Osteocyte (in vitro differentiated cells): ENCODE measurements at places on chromosomes 7 and 10. TPM values are rescaled to one million over a fixed set of nuclear protein-coding genes. Genes with fewer than 3 reads are reported as not detected.

PPP1R17 gene
- not detected in 2 replicates for total RNA-seq

GIMAP2 gene
- total RNA-seq, result not detected in 2 replicates

UTF1 gene
- not detected in 2 replicates for total RNA-seq

CYP3A4 gene
- not detected in 2 replicates for total RNA-seq

GRCh38 chr10:133267829-133268228, 8.8 kb downstream of the ADAM8 start:
- no peaks in the 10 kb centered on the region for H3K36me3 ChIP-seq
- no peak overlapping the region for H3K27ac ChIP-seq
- peaks cover 2% of the 10 kb centered on the region for H3K4me1 ChIP-seq
- DNase-seq, result no peak
- H3K27me3 ChIP-seq, result no peaks in the 10 kb centered on the region
- H3K4me3 ChIP-seq, result no peak overlapping the region

- no peak overlapping the region for H3K4me3 ChIP-seq
- H3K27ac ChIP-seq, result no peak overlapping the region
- no peaks in the 10 kb centered on the region for H3K36me3 ChIP-seq
- H3K4me1 ChIP-seq, result no peaks in the 10 kb centered on the region
- no peaks in the 10 kb centered on the region for H3K27me3 ChIP-seq
Observed at GRCh38 chr10:123379156-123379555, 225.0 kb downstream of the BUB3 start.

DNA sequence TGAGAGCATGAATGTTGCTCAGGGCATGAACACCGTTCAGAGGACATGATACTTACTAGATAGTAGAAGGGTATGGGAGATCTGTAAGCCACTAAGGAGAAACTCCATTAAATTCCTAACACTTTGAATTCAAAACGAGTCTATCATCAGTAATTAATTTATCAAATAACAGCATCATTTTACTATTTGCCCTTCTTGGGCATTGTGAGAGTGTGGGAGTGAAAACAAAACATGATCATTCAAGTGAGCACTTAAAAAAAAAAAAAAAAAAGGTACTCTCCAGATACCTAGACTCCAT, 20.5 kb upstream of the ASB15 start:
- no peak for DNase-seq
- H3K4me1 ChIP-seq, result peaks cover 2% of the 10 kb centered on the region
- H3K4me3 ChIP-seq, result peak overlapping the region; percentile 31
- no peak overlapping the region for H3K27ac ChIP-seq

- no peak for DNase-seq
- no peaks in the 10 kb centered on the region for H3K27me3 ChIP-seq
- peaks cover 2% of the 10 kb centered on the region for H3K4me1 ChIP-seq
- peaks cover 2% of the 10 kb centered on the region for H3K36me3 ChIP-seq
Observed at GRCh38 chr10:1706711-1707110, 30.6 kb downstream of the ADARB2 start.

DNA sequence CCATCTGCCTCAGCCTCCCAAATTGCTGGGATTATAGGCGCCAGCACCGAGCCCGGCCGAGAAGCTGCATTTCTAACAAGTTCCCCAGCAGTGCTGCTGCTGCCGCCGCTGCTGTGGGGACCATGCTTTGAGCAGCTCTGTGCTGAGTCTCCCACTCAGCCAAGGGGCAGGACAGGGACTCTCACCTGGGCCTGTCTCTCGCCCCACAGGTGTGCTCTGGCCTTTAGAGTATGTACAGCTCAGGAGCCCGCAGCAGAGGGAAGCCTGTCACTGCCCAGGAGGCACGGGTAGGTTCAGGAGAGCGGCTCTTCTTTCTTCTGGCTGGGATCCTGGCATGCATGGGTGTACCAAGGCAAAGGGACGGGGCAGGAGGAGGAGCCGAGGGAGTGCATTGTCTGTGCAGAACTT, 130.1 kb downstream of the CAMK1D start:
- H3K4me1 ChIP-seq, result no peaks in the 10 kb centered on the region
- no peaks in the 10 kb centered on the region for H3K27me3 ChIP-seq
- DNase-seq, result no peak
- H3K27ac ChIP-seq, result no peak overlapping the region
- H3K36me3 ChIP-seq, result no peaks in the 10 kb centered on the region

DNA sequence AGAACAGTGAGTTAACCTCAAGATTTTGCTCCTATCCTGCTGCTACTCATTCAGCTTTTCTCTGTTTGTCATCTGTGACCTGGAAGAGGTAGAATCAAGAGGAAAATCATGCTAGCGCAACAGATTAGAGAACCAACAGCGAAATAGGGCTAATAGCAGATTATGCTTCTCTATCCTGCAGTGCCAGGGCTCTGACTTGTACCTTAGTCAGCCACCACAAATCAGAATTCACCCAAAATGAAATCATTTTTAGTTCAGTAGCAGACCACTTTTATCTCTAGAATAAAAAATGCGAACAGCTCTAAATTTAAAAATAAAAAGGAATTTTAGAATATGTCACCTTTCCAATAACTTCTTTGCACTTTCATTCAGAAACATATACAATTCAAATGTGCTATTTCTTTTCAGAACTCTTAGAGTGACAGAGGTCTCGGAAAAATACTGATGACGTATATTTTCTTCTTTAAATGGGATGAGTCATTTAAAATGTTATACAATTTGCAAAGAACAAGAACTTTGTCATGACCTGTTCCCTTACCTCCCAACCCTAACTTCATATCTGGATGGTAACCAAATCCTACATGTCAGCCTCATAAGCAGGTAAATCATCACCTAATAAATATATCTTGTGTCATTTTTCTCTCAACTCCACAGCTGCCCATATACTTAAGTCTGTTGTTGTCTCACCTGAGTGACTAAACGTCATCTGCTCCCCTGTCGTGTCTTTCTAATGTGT, 896.4 kb downstream of the PCDH15 start:
- no peaks in the 10 kb centered on the region for H3K36me3 ChIP-seq
- no peak overlapping the region for H3K4me3 ChIP-seq
- no peaks in the 10 kb centered on the region for H3K4me1 ChIP-seq
- DNase-seq, result no peak
- no peak overlapping the region for H3K27ac ChIP-seq

DNA sequence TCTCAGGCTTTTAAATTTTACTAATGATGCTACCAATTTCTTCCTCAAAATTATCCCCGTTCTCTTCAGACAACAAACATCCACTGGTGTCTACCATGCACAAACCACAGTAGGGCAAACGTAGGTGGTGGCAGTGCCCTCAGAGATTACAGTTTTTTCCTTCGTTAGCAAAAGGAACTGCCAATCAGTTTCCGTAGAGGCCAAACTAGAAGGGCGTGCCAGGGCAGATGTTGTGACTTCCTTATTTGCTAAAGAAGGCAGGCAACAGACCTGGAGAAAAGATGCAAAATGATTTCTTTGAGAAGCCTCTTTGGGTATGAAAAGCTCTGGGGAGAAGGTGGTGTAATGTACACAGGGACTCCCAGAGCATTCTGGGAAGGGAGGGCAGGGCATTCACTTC, 7.6 kb upstream of the FAM180A start:
- no peaks in the 10 kb centered on the region for H3K27me3 ChIP-seq
- peaks cover 25% of the 10 kb centered on the region for H3K4me1 ChIP-seq
- no peak overlapping the region for H3K27ac ChIP-seq
- no peak for DNase-seq
- no peak overlapping the region for H3K4me3 ChIP-seq
- H3K36me3 ChIP-seq, result no peaks in the 10 kb centered on the region
